HT1080 (cell line): ENCODE measurements at places on chromosomes 4 and X. TPM values are rescaled to one million over a fixed set of nuclear protein-coding genes. Genes with fewer than 3 reads are reported as not detected.

The TMEM175 gene
- total RNA-seq, result 23.1 and 25.7 TPM in 2 replicates

The TRAM1L1 gene
- total RNA-seq, result not detected in 2 replicates

The STK32B gene
- 0.37 and 1.1 TPM in 2 replicates for total RNA-seq

The PCDH11X gene
- 0.07 and 0.08 TPM in 2 replicates for total RNA-seq

The TCEAL7 gene
- total RNA-seq, result not detected in 2 replicates

The PRR32 gene
- not detected in 2 replicates for total RNA-seq

The SMIM10 gene
- not detected in 2 replicates for total RNA-seq

The RAB39B gene
- 0.50 and 0.85 TPM in 2 replicates for total RNA-seq

The GABRG1 gene
- not detected in 2 replicates for total RNA-seq

The HSFX2 gene
- total RNA-seq, result not detected in 2 replicates

The FHIP1A gene
- total RNA-seq, result 8.5 and 11.7 TPM in 2 replicates

The PLXNB3 gene
- 2.3 and 4.5 TPM in 2 replicates for total RNA-seq

The VGLL1 gene
- total RNA-seq, result not detected in 2 replicates

The GPR50 gene
- total RNA-seq, result not detected in 2 replicates

The XK gene
- total RNA-seq, result 1.5 and 1.8 TPM in 2 replicates

The NWD2 gene
- total RNA-seq, result not detected in 2 replicates

The COX7B2 gene
- total RNA-seq, result not detected in 2 replicates

The USP11 gene
- total RNA-seq, result 28.1 and 33.2 TPM in 2 replicates

The TMEM156 gene
- total RNA-seq, result 5.4 and 8.4 TPM in 2 replicates

The GSX2 gene
- not detected in 2 replicates for total RNA-seq

The SH2D1A gene
- total RNA-seq, result not detected in 2 replicates

The ATOH1 gene
- 0.10 TPM in 1 of 2 replicates, not detected in the other for total RNA-seq

The AFM gene
- not detected in 2 replicates for total RNA-seq

The CCKAR gene
- not detected in 2 replicates for total RNA-seq

The KLHL4 gene
- 5.3 and 8.5 TPM in 2 replicates for total RNA-seq

The TKTL1 gene
- total RNA-seq, result not detected in 2 replicates

The HERC5 gene
- 0.20 and 0.95 TPM in 2 replicates for total RNA-seq

The FTSJ1 gene
- 114 and 123 TPM in 2 replicates for total RNA-seq

The MSMO1 gene
- 117 and 178 TPM in 2 replicates for total RNA-seq

The KCTD8 gene
- total RNA-seq, result 0.23 and 0.64 TPM in 2 replicates

The IL21 gene
- total RNA-seq, result not detected in 2 replicates

The NXF2B gene
- total RNA-seq, result 0.40 and 0.76 TPM in 2 replicates

The C4orf50 gene
- total RNA-seq, result not detected in 2 replicates

The GALNTL6 gene
- not detected in 2 replicates for total RNA-seq

The GPM6B gene
- 0.43 and 1.6 TPM in 2 replicates for total RNA-seq

The EDNRA gene
- 14.9 and 15.0 TPM in 2 replicates for total RNA-seq

The CSN1S1 gene
- not detected in 2 replicates for total RNA-seq

The DUX4 gene
- total RNA-seq, result not detected in 2 replicates

The CSAG3 gene
- 2.3 and 2.6 TPM in 2 replicates for total RNA-seq

The GABRB1 gene
- 0.53 and 0.76 TPM in 2 replicates for total RNA-seq

The MTHFD2L gene
- 15.2 and 15.5 TPM in 2 replicates for total RNA-seq

The BMPR1B gene
- 3.2 and 4.7 TPM in 2 replicates for total RNA-seq

The ZNF732 gene
- total RNA-seq, result not detected in 2 replicates

The PPEF2 gene
- not detected in 2 replicates for total RNA-seq

The HAUS7 gene
- 34.7 and 37.3 TPM in 2 replicates for total RNA-seq

The DDIT4L gene
- total RNA-seq, result not detected in 2 replicates

The XG gene
- total RNA-seq, result not detected in 2 replicates

The STS gene
- 2.8 and 2.9 TPM in 2 replicates for total RNA-seq

The CFP gene
- total RNA-seq, result 0.24 and 0.67 TPM in 2 replicates

The PDLIM3 gene
- total RNA-seq, result 11.4 and 16.3 TPM in 2 replicates
